ENCODE measurements at places on chromosomes 7 and 10. TPM values are rescaled to one million over a fixed set of nuclear protein-coding genes. Genes with fewer than 3 reads are reported as not detected.

DNA sequence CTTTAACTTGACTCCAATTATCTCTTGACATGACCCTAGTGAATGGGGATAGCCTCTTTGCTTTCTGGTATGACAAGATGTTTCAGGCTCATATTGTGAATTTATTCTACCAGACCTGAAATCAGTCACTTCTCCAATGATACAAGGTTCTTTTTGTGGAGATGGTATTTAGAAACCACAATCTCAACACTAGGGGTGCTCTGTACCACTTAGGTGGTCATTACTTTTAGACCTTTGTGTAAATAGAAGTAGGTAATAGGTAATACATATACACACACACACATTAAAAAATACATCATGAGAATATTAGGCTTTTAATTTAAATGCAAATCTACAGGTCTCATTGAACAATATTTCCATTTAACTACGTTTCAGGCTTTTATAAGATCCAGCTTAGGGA is 199.0 kb upstream of the RHOBTB1 start:
- no peak for DNase-seq

GRCh38 chr7:47743965-47744591 is 162.2 kb upstream of the TNS3 start:
- DNase-seq = no peak

- no peak for DNase-seq
Measured at GRCh38 chr10:47027784-47028260, 116.6 kb downstream of the PTPN20 start.

DNA sequence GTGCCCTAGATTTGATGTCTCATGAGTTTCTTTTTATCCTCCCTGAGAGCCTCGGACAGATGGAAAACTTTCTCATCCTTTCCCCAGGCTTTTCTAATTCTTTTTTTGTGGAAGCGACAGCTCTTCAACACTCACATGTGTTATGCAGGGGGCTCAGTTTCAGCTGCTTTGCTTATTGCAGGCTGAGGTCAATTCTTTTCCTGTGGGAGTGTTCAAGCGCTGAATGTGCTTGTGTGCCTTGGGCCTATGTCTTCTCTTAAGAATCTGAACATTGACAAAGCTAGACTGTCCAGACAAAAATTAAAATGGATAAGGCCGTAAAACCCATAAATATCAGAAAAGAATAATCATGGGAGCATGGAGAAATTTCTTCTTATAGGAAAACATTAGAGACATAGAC is 125.2 kb upstream of the STEAP4 start:
- DNase-seq = no peak

The VWA2 gene
- 2.5 TPM for total RNA-seq

DNA sequence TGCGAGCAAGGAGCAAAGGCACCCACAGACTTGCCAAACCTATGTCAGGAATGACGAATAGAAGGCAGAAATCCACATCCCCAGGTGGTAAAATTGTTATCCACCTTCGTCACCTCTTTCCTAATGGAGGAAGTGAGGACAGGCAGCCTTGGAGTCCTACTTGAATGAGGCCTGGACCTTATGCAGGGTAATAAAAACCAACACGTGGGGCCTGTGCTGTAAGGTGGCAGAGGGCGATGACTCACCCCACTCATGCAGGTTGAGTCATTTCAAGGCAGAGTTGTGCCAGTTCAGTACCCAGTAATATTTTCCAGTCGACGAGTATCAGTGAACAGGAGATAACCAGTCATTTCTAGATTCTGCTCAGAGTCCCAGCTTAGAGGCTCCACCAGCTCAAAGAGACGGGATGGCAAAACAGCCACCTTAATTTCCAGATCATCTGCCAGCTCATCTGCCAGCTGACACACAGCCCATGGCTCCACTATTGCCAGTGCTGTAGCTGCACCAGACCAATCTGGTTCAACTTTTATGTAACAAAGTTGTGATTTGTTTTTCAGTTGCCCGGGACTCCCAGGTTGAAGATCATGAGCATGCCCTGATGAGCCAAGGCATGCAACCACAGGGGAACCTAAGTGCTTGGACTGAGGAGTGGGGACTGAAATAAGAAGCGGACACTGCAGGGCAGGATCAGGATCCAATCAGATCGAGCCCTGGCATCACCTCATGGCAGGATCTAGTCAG is 176.2 kb upstream of the ITGB1 start:
- DNase-seq = peak; percentile 100

- DNase-seq = no peak
Measured at GRCh38 chr10:77138541-77138940, 499.1 kb downstream of the KCNMA1 start.

DNA sequence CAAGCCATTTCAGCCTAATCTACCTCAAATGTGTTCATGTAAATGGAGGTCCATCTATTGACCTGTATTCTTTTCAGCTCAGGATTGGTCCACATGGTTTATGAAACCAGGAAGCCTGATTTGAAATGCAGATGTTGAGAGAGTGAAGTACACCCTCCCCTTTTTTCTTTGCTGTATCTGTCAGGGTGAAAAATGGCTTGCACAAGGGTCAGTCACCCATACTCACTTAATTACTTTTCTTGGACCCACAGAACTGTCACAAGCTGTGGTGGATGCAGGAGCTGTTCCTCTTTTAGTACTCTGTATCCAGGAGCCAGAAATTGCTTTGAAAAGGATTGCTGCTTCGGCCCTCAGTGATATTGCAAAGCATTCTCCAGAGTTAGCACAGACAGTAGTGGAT is 41.2 kb downstream of the SPAG6 start:
- no peak for DNase-seq

The GLRX3 gene
- 176 TPM for total RNA-seq

- no peak for DNase-seq
Measured at GRCh38 chr10:10915215-10915614, 102.5 kb upstream of the CELF2 start.

DNA sequence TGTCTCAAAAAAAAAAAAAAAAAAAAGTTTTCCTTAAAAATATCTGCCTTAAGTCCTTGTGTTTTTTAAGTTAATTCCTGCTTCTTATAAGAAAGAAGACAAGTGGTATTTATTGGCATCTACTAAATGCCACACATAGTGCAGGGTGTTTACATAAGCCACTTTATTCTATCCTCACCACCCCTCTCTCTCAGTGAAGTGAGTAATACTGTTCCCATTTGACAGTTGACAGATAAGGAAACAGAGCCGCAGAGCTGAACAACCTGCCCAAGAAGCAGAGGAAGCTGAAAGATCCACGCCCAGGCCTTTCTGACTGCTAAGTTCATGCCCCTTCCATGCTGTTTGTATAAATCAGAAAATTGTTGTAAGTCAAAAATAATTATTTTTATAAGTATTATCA is 54.1 kb downstream of the ABLIM1 start:
- DNase-seq = no peak

The COL17A1 gene
- 1,287 TPM for total RNA-seq

GRCh38 chr10:98425511-98426352 is 10.8 kb upstream of the PYROXD2 start:
- DNase-seq = peak; percentile 24

The SYT15B gene
- not detected for total RNA-seq

The CLDN15 gene
- total RNA-seq = 11.0 TPM

DNA sequence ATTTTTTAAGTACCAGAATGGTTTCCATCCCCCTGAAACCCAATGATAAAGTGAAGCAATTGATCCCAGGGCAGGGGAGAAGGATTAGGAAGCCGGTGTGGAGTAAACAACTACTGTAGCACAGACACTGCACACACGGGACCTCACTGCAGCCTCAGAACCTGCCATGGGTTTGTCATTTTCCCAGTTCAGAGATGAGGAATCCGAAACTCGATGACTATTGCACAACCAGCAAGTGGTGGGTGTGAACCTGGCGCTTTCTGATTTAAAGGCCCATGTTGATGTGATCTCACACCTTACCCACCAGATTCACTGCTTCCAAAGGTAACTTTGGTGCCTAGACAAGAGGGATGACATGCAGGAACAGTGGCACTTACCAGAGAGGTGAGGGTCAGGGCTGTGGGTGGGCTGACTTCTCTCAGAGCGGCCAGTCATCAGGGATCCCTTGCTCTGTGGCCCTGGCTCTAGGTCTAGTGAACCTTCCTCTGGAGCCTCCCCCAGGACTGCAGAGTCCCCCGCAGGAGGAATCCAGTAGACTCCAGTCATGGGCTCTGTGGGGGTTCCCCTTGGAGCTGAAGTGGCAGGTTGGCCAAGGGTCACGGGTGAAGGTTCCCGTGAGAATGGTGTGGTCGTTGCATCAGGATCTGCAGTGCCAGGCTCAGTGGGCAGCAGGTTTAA is 62.8 kb downstream of the PKD1L1 start:
- DNase-seq = peak; percentile 39

The ADGRA1 gene
- not detected for total RNA-seq

DNA sequence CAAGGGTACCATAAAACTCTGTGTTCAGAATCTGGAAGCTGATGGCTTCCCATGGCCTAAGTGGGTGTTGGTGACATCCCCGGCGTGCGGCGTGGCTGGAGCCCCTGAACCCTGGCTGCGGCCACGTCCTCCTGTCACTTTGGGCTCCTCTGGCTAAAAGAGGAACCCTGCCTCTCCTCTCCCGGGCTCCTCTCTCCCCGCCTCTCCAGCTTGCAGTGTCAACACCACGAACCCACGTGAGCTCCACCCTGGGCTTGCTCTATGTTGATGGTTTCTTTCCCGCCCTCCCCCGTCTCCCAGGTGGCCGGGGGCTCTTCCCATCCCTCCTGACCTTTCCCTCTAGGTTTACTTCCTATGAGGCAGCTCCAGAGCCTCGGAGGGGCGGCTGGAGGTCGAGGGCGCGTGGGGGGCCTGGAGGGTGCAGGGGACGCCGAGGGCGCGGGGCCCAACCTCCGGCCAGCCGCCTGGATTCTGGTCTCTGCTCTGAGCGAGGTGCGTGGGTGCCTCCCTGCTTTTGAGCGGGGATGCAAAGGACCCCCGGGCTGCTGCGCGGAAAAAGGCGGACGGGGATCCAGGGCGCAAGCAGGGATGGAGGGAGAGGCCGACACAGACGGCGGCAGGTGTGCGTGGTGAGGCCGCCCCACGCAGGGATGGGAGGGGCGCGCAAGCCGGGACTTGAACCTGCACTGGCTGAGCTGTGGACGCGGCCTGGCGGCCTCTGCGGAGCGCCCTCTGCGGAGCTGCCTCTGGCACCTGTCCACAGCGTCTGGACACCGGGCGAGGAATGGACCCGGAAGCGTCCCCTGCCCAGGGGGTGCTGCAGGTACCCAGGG is 115.5 kb upstream of the DIP2C start:
- no peak for DNase-seq

- no peak for DNase-seq
Measured at GRCh38 chr10:92493362-92493761, 80.5 kb downstream of the IDE start.

DNA sequence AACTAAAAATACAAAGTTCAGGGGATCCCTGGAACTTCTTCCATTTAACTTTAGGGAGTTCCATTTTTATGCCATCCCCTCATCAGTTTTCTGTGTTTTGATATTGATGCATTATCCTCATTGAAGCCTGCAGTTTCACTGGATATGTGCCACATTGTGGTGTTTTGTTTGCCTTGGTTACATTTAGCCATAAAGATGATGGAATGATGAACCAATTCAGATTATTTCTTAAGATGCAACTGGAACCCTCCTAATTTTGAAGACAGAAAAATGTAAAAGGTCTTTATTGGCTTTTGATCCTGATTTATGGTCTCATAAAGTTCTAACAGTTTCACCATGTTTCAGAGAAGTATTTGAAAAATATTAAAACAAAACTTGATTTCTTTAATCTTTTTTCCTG is 314.2 kb upstream of the KLF6 start:
- DNase-seq = no peak

DNA sequence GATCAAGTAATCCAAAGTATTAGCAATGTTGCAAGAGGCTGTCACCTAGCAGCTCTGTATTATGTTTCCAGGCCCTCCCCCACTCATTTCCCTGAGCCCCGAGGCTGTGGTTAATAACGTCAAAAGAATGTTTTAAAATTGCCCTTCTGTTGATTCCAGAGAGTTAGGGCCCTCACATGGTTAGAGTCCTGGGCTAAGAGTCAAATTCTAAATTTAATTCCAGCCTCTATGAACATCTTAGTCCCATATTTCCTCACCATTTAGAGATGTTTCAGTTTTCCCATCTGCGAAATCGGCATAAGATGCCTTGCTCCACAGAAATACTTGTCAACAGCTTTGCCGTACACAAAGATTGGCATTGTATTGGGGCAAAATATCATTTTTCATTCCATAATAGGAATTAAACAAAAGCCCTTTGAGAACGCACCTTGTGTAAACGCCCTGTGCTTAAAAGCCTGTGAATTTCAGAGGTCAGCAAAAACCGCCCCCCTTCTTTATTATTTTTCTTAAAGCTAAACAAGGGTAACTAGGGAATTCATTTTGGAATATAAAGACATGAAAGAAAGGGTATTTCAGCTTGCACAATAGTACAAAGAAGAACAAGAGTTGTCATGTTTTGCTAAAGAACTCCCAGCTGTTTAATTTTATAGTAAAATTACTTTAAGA is 135.8 kb downstream of the ARID5B start:
- DNase-seq = peak; percentile 75

DNA sequence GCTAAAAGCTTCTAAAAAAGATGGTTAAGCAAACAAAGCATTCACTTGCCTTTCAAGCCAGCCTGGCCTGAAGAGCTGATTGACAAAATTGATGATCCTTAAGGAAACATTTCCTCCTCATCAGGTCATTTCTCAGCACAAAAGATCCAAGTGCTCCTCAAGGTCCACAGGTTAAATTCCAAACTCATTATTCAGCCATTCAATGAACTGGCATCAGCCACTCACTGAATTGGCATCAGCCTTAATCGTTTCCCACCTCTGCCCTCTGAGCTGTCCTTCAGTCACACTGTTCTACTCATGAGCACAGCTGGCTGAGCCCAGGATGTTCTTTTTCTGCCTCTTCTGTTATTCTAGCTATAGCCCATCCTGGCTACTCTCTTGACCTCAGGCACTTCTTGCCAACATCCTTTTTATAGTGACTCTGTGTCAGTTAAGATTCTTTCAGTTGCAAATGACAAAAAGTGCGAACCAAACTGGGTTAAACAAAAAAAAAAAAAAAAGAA is 147.5 kb downstream of the RAB11FIP2 start:
- DNase-seq = peak; percentile 1

- DNase-seq = no peak
Measured at GRCh38 chr10:129627442-129627841, 160.4 kb downstream of the MGMT start.

The GIMAP8 gene
- not detected for total RNA-seq
